Naive thymus-derived CD4-positive, alpha-beta T cell (primary cell): ENCODE measurements at places on chromosomes 12 and 14.

- no peaks in the 10 kb centered on the region for H3K27me3 ChIP-seq
- H3K36me3 ChIP-seq: no peaks in the 10 kb centered on the region
- no peaks in the 10 kb centered on the region for H3K4me1 ChIP-seq
- H3K27ac ChIP-seq: no peak overlapping the region
- DNase-seq: no peak
- H3K4me3 ChIP-seq: no peak overlapping the region
Observed at GRCh38 chr12:105812366-105812765, 326.4 kb downstream of the NUAK1 start.

- H3K4me3 ChIP-seq: no peak overlapping the region
- no peaks in the 10 kb centered on the region for H3K27me3 ChIP-seq
- H3K4me1 ChIP-seq: no peaks in the 10 kb centered on the region
- no peaks in the 10 kb centered on the region for H3K36me3 ChIP-seq
- no peak for DNase-seq
Observed at GRCh38 chr12:38934686-38935085, 29.3 kb upstream of the CPNE8 start.

DNA sequence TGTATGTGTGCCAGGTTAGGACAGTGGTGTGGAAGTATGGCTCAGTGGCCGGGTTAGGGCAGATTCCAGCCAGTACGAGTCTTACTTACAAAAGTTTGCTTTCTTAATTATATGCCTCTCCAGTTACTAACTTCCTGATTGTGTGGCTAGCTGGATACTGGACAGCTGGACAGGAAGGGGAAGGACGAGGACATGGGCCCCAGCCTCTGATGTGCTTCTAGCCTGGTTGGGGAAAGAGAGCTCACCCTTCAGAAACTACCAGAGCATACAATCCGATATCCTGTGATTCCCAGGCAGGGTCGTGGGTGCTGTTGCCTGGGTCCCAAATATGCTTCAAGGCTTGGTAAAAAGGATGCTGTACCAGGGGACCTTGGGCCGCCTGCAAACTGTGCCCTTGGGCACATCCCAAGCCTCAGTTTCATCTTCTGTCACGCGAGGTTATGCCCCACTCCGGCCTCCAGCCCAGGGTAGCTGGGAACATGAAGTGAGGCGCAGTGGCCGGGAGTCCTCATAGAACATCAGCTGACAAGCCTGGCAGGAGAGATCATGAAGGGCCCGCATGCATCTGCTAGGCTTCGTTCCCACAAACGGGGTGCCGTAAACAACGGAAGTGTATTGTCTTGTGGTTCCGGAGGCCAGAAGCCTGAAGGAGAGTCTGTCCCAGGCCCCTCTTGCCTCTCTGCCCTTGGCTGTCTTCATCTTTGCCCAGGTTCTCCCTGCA lies 23.2 kb upstream of the RIN3 start:
- no peak overlapping the region for H3K4me3 ChIP-seq
- no peak for DNase-seq
- no peaks in the 10 kb centered on the region for H3K4me1 ChIP-seq
- no peaks in the 10 kb centered on the region for H3K36me3 ChIP-seq
- H3K27me3 ChIP-seq: no peaks in the 10 kb centered on the region

DNA sequence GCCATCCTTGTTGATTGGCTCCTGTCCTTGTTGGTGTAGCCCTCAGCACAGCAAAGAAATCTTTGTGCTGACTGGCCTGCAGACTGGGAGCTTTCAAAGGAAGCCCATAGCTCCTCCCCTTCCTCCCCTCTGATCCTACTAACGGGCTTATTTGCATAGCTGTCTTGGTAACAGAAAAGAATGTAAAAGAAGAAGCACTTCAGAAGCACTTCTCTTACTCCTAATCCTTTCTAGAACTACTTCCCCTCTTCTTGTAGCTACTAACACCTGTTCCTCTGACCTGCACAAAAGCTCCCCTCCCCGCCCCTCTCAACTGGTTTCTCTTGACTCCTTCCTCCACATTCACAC lies 14.3 kb upstream of the RIC8B start:
- peak; percentile 40 for DNase-seq
- H3K27ac ChIP-seq: peak overlapping the region; percentile 65
- H3K36me3 ChIP-seq: no peaks in the 10 kb centered on the region
- no peaks in the 10 kb centered on the region for H3K27me3 ChIP-seq

GRCh38 chr14:70898111-70898745 lies 9.0 kb upstream of the PCNX1 start:
- H3K27me3 ChIP-seq: no peaks in the 10 kb centered on the region
- no peak overlapping the region for H3K4me3 ChIP-seq
- DNase-seq: no peak
- H3K4me1 ChIP-seq: peaks cover 21% of the 10 kb centered on the region

DNA sequence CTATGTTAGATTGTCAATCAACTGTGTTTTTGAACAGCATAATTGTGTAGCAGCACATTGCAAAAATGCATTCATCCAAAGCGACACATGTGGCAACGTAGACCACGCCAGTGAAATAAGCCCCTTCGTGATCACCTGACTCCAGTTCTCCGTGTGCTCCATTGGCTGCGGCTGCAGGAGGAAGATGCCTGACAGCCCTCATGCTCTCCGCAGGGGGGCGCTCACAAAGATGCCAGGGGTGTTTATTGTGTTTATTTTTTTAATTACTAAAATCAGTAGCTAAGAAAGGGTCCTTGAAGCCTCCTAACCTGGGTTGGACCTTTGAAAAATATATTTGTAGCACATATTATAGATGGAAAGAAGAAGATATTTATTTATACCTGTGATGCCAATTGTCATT lies 116.3 kb downstream of the SLC15A4 start:
- H3K4me1 ChIP-seq: no peaks in the 10 kb centered on the region
- no peaks in the 10 kb centered on the region for H3K36me3 ChIP-seq
- no peak for DNase-seq
- no peaks in the 10 kb centered on the region for H3K27me3 ChIP-seq
- no peak overlapping the region for H3K4me3 ChIP-seq

GRCh38 chr12:120119271-120119973 lies 2.9 kb upstream of the RAB35 start:
- no peak overlapping the region for H3K27ac ChIP-seq
- no peak overlapping the region for H3K4me3 ChIP-seq
- peaks cover 48% of the 10 kb centered on the region for H3K4me1 ChIP-seq
- no peak for DNase-seq
- H3K27me3 ChIP-seq: no peaks in the 10 kb centered on the region
- H3K36me3 ChIP-seq: no peaks in the 10 kb centered on the region

- H3K27ac ChIP-seq: no peak overlapping the region
- no peak overlapping the region for H3K4me3 ChIP-seq
- no peaks in the 10 kb centered on the region for H3K36me3 ChIP-seq
- no peaks in the 10 kb centered on the region for H3K4me1 ChIP-seq
- no peaks in the 10 kb centered on the region for H3K27me3 ChIP-seq
Observed at GRCh38 chr12:129423041-129423580, 480.7 kb downstream of the TMEM132D start.

DNA sequence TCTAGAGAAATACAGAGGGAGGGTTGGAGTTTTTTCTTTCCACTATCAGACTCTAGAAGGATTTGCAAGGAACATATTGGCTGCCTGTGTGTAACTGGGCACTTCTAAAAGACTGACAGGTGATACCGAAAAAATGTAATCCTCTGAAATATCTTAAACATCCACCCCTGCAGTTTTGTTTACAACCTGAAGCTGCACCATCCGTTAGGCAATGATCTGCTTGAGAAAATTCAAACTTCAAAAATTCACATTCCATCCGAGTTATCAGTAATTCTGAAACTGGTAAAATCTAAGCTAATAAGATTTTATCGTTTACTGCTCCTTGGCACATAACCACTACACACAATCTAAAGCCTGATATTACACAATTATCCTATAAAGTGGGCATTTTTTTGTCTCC lies 528.6 kb downstream of the FUT8 start:
- no peaks in the 10 kb centered on the region for H3K36me3 ChIP-seq
- H3K27me3 ChIP-seq: no peaks in the 10 kb centered on the region
- DNase-seq: no peak

- H3K27ac ChIP-seq: no peak overlapping the region
- no peak overlapping the region for H3K4me3 ChIP-seq
- H3K4me1 ChIP-seq: no peaks in the 10 kb centered on the region
- no peaks in the 10 kb centered on the region for H3K36me3 ChIP-seq
Observed at GRCh38 chr12:30902001-30902400, 24.5 kb upstream of the TSPAN11 start.

GRCh38 chr14:64200170-64200569 lies 94.0 kb downstream of the ESR2 start:
- no peak for DNase-seq
- H3K27me3 ChIP-seq: no peaks in the 10 kb centered on the region
- no peak overlapping the region for H3K27ac ChIP-seq
- H3K36me3 ChIP-seq: no peaks in the 10 kb centered on the region
- no peak overlapping the region for H3K4me3 ChIP-seq
- no peaks in the 10 kb centered on the region for H3K4me1 ChIP-seq

GRCh38 chr14:103543721-103544387 lies 14.9 kb downstream of the TRMT61A start:
- H3K27me3 ChIP-seq: no peaks in the 10 kb centered on the region
- H3K4me1 ChIP-seq: no peaks in the 10 kb centered on the region
- no peak overlapping the region for H3K27ac ChIP-seq
- no peak overlapping the region for H3K4me3 ChIP-seq

DNA sequence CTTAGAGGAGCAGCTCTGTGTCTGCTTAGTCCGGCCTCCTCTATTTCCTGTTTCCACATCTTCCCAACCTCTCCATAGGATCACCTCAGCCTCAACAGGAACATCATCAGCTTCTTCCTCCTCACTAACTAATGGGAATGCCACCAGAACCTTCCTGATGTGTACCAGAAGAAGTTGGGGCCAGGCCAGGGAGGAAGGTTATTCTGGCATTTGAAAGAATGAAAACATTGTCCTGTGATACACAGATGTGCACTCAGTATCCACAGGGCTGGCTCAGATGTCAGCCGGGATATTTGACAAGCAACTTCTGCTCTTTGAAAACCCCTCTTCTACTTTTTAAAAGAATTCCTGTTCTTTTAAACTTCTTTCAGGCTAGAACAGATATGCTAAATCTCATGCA lies 63.6 kb downstream of the TMEM30B start:
- no peaks in the 10 kb centered on the region for H3K4me1 ChIP-seq
- no peak for DNase-seq
- no peaks in the 10 kb centered on the region for H3K36me3 ChIP-seq
- no peaks in the 10 kb centered on the region for H3K27me3 ChIP-seq

GRCh38 chr12:26034371-26035142 lies 76.1 kb downstream of the RASSF8 start:
- no peak overlapping the region for H3K4me3 ChIP-seq
- no peaks in the 10 kb centered on the region for H3K36me3 ChIP-seq
- DNase-seq: no peak
- H3K27ac ChIP-seq: no peak overlapping the region
- H3K27me3 ChIP-seq: no peaks in the 10 kb centered on the region
- H3K4me1 ChIP-seq: no peaks in the 10 kb centered on the region

GRCh38 chr14:55349565-55349964 lies 62.1 kb downstream of the ATG14 start:
- DNase-seq: no peak
- no peak overlapping the region for H3K27ac ChIP-seq
- no peak overlapping the region for H3K4me3 ChIP-seq
- H3K4me1 ChIP-seq: peaks cover 13% of the 10 kb centered on the region
- H3K36me3 ChIP-seq: no peaks in the 10 kb centered on the region

DNA sequence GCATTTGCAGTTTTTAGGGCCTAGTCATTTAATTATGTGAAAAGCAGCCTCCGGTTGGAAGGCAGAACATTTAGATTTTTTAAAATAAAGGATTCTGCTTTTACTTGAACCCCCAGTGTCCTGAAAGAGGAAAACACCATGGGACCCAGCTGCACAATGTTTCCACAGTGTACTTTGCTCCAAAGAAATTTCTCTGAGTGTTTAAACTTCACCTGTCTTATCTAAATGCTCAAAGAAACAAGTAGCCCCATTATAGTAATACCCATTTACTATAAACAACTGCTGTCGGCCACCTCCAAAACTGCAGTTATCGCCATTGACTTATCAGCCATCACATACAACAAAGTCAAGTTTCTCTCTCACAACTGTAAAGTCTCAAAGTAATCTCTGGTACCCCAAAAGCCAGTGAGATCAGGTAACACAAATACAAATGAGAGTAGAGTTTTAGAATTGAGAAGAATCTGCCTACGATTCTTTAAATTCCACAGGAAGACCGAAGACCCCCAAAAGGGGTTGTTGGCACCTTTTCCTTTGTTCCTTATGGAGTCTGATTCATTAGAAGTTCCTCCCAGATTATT lies 205.2 kb downstream of the NUBPL start:
- no peaks in the 10 kb centered on the region for H3K36me3 ChIP-seq
- no peaks in the 10 kb centered on the region for H3K27me3 ChIP-seq
- DNase-seq: no peak
- H3K4me3 ChIP-seq: no peak overlapping the region
